Stimulated activated CD4-positive, alpha-beta T cell treated with anti-CD3 and anti-CD28 coated beads, Interleukin-1b, Interleukin-23, amount 100 ng/mL, for 1 hour (primary cell): ENCODE measurements at places on chromosomes 2 and 18.

DNA sequence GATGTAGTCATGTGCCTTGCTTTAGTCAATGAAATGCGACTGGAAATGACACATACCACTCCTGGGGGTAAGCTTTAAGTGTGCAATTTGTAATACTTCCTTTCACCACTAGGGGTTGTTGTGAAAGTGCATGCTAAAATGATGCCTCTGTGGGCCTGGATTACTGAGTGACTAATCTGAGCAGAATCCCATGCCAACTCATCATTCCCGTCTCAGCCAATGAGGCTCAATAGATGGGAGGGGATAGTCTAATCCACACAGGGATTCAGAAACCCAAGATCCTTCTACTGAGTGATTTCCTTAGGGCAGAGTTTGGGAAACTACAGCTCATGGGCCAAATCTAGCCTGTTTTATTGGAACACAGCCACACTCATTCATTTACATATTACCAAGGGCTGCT lies 54.0 kb downstream of the HRH4 start:
- DNase-seq: no peak

GRCh38 chr2:102657770-102658169 lies 38.4 kb downstream of the SLC9A2 start:
- no peak for DNase-seq

DNA sequence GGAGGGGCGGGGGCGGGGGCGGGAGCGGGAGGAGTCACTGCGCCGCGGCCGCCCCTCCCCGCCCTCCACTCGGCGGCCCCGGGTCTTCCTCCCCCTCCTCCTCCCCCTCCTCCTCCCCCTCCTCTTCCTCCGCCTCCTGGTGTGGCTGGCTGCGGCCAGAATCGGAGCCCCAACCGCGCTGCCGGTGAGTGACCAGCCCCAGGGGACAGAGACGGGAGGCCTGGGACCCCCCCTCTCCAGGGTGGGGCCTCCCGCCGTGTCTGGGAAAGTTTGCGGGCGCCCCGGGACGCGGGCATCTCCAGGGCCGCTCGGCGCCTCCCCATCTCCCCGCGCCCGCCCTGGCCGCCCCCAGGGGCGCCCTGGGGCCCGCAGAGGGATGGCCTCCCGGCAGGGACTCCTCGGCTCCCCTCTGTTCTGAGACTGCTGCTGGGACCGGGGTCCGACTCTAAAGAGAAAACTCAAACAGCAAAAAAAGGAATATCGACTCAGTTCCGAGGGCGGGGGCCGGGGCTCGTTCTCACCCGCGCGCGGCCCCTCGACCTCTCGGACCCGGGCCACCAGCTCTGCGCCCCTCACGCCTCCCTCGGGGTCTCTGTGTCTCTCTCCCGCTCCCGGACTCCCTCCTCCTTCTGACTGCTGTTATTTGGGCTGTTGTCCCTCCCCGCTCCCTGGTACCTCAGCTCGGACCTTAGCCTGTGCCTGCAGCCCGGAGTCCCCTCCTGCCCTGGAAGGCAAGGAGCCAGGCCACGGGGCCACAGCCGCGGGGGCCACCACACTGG lies at the start of gene STON1:
STON1 (plus strand) TSS at position 122 of the 779 bp plus-strand sequence. CDS start 50,480 bp downstream, outside the sequence.
- DNase-seq: no peak

DNA sequence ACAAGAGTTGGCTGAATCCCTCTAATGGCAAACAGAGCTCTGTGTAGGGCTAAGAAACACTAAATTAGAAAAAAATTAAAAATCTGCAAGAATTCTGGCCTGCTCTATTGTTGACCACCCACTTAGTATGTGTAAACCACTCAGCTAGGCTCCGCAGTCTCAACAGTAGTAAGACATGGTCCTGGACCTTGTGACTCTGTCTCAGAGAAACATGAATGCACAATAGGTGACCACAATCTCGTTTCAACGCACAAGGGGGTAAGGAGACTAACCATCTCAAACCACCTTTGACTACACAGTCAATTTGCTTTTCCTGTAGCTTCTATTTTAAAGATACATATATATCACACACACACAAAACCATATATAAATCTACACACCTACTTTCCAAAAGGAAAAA lies 16.5 kb downstream of the SEPTIN10 start:
- DNase-seq: no peak

DNA sequence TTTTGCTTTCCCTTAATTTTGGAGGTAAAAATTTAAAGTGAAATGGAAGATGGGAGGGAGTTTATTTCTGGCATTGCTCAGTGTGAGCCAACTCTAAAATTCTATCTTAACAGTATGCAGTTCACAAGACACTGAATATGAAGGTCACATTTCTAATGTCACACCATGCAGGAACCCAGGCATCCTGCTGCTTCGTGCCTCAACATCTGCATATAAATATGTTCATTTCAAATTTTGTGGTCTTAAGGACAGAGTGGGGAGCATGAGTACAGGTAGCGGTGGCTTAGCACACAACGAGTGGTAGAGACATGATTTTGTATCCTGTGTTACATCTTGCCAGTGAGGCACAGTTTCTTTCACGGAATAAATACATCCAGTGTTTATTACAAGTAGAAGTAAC lies 102.4 kb downstream of the ARL4C start:
- DNase-seq: no peak

GRCh38 chr2:74915743-74916142 lies 42.7 kb upstream of the POLE4 start:
- no peak for DNase-seq

GRCh38 chr2:198177040-198177439 lies 372.6 kb downstream of the PLCL1 start:
- DNase-seq: no peak

DNA sequence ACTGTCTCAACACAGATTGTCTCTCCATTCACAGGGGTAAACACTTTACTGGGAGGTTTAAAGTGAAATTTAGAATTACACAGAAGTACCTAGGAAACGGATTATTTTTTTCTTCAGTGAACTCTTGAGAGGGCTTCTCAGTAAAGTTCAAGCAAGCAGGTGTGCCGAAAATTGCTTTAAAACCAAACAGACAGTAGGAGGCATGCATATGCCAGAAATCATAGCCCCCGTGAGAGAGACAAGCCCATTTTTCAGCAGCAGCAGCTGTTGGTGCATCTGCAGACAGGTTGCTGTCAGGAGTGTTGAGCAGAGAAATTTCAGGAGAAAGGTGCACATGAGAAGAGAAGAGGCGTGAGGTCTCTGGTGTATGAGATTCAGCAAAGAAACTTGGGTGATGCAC lies 2115.5 kb upstream of the CELF4 start:
- no peak for DNase-seq

- DNase-seq: no peak
Observed at GRCh38 chr2:64586883-64587481, 62.9 kb downstream of the AFTPH start.

- DNase-seq: no peak
Observed at GRCh38 chr2:163155279-163155883, 316.8 kb upstream of the KCNH7 start.

- no peak for DNase-seq
Observed at GRCh38 chr2:221629468-221629867, 57.4 kb upstream of the EPHA4 start.

DNA sequence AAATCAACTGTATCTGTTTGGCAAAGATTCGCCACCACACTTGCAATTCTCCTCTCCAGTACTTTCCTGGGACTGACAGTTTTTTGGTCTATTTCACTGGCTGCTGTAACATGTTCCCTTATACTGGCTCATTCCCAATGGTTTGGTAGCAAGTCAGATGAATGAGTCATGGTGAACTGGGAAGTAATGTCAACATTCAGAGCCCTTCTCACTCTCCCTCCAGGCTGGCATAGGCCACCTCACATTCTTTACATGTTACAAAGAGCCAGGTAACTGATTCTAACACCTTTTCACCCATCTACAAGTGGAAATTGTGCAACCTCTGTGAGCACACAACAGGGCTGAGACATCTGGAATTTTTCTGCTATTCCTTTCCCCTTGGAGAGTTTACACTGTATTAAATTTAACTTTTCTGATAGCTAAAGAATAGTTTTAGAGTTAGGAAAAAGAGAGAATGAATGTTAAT lies 111.3 kb upstream of the TLK1 start:
- DNase-seq: no peak

DNA sequence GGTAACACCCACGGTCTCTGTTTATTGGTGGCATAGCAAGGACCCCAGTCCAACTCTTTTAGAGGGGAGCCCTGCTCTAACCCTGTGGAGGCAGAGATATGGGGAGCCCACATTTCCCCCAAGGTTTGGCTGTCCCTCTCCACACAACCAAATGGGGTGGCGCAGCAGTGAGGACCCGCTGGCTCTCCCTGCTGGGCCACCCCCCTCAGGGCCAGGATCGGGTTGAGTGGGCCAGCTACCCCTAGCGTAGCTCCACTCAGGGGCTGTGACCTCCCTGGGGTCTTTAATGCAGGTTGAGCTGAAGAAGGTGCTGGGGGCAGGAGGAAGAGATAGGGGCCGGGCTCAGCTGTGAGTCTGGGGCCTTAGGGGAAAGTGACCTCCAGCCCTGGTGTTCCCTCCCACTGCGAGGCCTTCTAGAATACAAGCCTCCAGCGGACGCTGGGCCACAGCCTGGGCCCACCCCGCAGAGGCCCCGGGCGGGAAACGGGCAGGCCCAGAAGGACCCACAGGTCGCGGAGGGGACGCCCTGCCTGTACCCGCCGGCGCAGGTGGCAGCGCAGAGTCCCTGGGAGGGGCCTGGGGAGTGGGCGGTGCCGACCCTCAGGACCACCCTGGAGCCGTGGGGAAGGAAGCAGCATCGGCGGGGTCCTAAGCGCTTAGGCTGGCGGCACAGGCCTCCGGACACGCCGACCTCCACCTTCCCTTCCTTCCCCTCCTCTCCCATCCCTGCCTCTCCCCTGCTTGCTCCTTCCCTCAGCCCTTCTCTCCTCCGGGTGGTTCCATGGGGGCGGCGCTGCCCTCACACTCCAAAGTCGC lies 9.6 kb downstream of the CROCC2 start:
- no peak for DNase-seq

DNA sequence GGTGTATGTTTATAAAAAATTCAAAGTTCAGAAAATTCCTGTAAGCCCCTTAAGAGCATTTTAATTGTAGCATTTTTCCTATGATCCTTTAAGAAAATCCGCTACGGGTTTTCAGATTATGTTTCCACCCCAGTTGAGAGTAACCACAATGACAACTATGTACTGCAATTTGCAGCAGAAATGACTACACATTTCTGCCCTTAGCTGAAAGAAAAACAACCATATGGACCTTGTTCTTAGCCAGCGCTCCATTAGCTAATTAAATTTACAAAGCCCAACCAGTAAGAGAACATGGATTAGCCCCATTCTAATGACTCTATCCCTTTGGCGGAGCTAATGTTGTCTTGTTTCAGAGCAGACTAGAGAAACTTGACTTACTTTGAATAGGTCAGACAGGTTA lies 247.6 kb downstream of the SLC8A1 start:
- DNase-seq: no peak

- no peak for DNase-seq
Observed at GRCh38 chr2:177180269-177181000, 32.2 kb upstream of the HNRNPA3 start.

DNA sequence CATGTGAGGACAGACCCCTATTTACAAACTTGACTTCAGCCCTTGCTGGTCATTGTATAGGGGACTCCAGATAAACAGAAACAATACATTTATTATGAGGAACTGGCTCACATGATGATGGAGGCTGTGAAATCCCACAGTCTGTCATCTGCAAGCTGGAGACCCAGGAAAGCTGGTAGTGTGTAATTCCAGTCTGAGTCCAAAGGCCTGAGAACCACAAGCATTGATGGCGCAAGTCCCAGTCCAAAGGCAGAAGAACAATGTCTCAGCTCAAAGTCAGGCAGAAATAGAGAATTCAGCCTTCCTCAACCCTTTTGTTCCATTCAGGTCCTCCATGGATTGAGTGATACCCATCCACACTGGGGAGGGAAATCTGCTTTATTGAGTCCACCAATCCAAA lies 28.1 kb upstream of the SPP2 start:
- no peak for DNase-seq

GRCh38 chr2:114259389-114259788 lies 183.1 kb upstream of the DPP10 start:
- DNase-seq: no peak

GRCh38 chr2:205288686-205289085 lies 393.6 kb upstream of the NRP2 start:
- DNase-seq: no peak

DNA sequence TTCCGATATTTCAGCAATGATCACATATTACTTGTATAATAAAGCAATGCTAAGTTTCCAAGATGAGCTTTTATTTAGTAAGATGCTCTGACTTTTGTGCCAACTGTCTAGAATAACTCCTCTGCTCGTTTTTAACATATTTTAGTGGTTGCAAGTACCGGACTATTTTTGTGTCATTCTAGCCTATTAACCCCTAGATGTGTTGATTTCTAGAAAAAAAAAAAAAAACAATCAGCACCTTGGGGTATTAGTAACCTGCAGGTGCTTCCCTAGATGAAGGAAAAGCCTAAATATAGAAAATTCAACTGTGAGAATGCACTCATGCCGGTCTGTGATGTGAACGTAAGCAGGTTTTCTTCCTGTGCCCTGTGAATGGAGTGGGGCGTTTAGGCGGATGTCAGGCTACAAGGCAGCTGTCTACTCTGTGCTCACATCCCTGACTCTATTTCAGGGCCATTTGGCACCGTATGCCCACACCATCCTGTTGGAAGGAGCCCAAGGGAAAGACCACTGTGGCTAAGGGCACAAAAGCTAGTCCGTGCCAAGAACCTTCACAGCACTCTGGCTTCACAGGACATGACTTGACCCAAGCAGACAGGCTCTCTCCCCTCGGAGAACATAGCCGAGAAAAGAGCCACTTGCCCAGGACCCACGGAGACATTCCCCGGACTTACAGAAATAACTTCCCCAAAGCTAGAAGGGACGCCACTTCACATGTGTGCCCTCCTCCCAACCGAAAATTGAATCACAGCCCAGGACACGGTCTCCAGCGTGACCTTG lies 60.9 kb upstream of the AGAP1 start:
- no peak for DNase-seq

- DNase-seq: no peak
Observed at GRCh38 chr2:28842042-28842441, 28.1 kb downstream of the TRMT61B start.

GRCh38 chr2:50575232-50575631 lies 456.7 kb downstream of the NRXN1 start:
- DNase-seq: no peak

GRCh38 chr2:15173501-15173900 lies 387.6 kb downstream of the NBAS start:
- DNase-seq: no peak

- no peak for DNase-seq
Observed at GRCh38 chr18:9594823-9595596, 19.3 kb downstream of the PPP4R1 start.

GRCh38 chr18:5303636-5304035 lies 8.1 kb upstream of the ZBTB14 start:
- DNase-seq: no peak

GRCh38 chr2:11132036-11132671 lies 23.1 kb upstream of the SLC66A3 start:
- no peak for DNase-seq

GRCh38 chr2:167874812-167875211 lies 372.6 kb downstream of the STK39 start:
- no peak for DNase-seq

- DNase-seq: no peak
Observed at GRCh38 chr2:1742301-1742680, 2.0 kb downstream of the PXDN start.
